ENCODE measurements at places on chromosomes 7 and 10.

- no peak for DNase-seq
These were observed 23.6 kb upstream of the VSIR start for GRCh38 chr10:71796749-71797405.

- no peak for DNase-seq
These were observed 658.2 kb downstream of the LRMDA start for GRCh38 chr10:76089556-76090180.

DNA sequence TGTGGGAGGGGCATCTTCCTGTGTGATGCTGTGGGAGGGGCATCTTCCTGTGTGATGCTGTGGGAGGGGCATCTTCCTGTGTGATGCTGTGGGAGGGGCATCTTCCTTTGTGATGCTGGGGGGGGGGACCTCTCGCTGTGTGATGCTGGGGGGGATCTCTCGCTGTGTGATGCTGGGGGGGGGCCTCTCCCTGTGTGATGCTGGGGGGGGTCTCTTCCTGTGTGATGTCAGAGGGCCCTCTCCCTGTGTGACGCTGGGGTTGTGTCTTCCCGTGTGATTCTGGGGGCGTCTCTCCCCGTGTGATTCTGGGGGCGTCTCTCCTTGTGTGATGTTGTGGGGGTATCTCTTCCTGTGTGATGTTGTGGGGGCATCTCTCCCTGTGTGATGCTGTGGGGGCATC lies 27.9 kb upstream of the DPYSL4 start:
- no peak for DNase-seq

DNA sequence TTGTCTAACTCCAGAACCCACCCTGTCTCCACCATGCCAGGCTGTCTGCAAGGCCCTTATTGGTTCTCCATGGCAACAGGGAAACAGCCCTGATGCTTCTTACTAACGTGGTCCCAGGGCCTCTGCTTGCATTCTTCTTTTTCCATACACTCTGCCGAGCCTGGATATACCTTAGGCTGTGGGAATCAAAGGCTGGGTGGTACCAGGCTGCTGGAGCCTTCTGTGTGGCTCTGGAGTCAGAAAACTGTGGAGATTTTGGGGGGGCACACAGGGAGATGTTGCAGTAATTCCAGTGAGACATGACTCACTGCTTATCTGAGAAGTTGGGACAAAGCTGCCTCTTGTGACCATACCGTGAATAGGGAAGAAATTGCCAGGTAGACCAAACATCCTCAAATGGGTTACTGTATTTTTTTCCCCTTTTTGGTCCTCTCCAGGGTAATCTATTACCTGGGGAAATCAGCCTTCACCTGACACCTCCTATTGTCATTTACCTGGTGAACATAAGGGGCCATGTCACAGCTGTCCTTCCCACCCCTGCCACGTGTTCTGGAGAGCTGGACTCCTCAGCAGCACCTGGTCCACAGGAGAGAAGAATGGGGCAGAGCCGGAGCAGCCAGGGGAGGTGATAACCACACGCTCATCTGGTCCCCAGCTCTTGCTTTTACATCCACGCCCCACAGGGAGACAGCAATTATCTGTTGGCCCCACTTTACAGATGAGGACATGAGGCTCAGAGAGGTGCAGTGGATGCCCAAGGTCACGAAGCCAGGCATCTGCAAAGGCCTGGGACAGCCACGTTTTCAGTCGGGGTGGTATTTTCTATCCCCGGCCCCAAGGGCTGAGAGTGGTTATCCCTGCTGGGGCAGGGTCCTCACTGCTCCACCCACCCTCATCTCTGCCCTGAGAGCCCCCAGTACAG lies 4.6 kb downstream of the CHST3 start:
- DNase-seq: no peak

GRCh38 chr7:16554518-16555236 lies 28.1 kb downstream of the LRRC72 start:
- no peak for DNase-seq

- DNase-seq: no peak
These were observed 70.5 kb upstream of the KCTD7 start for GRCh38 chr7:66558201-66558641.

- DNase-seq: no peak
These were observed 60.5 kb upstream of the BET1 start for GRCh38 chr7:94064541-94065191.

DNA sequence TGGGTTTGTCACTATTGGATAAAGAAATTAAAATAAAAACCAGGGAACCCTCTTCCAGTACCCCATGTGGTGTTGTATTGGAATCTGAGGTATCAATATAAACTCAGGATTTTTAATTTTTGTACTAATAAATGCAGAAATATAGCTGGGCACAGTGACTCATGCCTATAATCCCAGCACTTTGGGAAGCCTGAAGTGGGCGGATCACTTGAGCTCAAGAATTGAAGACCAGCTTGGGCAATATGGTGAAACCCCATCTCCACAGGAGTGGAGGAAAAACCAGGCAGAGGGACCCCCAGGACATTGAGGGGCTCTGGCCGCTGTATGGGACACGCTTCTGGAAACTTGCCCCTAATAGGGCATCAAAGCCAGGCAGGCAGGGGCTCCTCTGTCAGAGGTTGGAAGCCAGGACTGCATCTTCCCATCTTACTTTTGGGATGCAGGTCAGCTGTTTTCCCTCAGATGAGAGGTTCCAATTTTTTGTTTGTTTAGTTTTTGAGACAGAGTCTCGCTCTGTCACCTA lies 11.1 kb downstream of the ADIRF start:
- DNase-seq: no peak

DNA sequence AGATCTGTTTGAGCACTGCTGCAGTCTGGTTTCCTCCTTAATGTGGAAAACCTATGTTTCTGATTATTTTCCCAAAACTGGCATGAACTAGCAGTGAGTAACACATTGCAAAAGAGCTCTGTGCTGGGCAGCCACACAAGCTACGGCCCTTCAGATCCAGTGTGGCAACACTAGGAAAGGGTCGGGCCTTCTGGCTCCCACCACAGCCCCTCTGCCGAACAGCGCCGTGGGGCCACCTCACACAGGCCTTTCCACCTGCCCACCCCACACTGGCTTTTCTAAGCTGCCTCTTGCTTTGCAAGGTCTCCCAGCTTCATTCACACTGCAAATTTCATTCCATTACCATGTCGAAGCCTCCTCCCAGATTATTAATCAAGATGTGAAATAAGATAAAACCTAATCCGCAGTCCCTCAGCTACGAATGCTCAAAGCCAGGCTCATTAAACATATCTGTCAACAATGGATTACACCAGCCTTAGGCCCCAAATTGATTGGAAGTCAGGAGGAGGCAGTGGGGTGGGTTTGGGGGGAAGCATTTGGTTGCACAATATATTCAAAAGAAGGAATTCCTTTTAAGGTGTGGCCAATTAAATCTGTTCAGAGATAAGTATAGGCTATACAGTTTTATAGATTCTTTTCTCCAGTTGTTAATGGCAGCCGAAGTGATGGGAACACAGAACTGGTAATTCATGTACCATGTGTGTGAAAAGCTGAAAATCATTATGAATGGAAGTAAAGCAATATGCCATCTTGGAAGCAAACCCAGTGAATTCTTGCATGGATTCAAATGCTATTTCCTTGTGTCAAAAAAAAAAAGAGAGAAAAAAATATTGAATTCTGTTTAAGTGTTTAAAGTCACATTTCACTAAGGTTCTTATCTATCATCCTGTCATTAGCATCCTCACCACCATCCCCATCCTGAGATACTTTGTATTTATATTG lies 223.7 kb downstream of the MTERF1 start:
- no peak for DNase-seq

- DNase-seq: no peak
These were observed 149.6 kb downstream of the TCF7L2 start for GRCh38 chr10:113099431-113100183.

- no peak for DNase-seq
These were observed 113.0 kb downstream of the FOXP2 start for GRCh38 chr7:114527589-114527988.

DNA sequence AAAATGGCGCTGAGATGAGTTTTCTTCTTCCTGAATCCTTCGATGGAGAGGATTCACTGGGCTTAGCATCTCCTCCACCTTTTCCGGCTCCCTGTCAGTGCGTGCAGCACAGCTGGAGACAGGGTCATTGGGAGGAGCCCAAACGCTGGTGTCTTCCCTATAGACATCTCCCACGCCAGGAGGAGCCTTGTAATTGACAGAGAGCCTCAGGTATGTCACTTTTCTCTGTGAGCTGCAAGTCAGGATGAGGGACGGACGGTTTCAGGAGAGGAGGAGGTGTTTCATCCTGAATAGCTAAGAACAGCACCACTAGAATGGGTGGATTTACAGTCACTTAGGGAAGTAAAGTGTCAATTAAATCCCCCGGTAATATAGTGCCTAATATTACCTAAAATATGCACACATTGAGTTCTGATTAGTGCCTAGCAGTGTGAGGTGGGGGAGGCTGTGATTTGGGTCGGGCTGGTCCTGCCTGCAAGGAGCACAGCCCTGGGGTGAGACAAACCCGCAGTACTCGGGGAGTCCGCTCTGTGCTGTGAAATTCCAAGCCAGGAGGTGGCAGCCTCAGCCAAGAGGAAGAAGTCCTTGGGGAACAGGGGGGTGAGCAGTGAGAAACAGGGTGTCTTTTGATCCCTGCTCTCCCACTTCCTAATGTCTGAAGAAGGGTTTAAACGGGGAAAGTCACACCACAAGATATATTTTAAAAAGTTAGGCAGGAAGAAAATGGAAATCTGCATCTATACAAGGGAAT lies 28.2 kb downstream of the IL15RA start:
- DNase-seq: peak; percentile 11

GRCh38 chr10:28281726-28282315 lies 21.0 kb downstream of the MPP7 start:
- no peak for DNase-seq

GRCh38 chr7:123230603-123231002 lies 30.8 kb upstream of the SLC13A1 start:
- no peak for DNase-seq

- no peak for DNase-seq
These were observed 62.6 kb downstream of the PTPRN2 start for GRCh38 chr7:158524749-158525635.

- DNase-seq: no peak
These were observed 209.4 kb upstream of the KLF14 start for GRCh38 chr7:130943336-130943901.

DNA sequence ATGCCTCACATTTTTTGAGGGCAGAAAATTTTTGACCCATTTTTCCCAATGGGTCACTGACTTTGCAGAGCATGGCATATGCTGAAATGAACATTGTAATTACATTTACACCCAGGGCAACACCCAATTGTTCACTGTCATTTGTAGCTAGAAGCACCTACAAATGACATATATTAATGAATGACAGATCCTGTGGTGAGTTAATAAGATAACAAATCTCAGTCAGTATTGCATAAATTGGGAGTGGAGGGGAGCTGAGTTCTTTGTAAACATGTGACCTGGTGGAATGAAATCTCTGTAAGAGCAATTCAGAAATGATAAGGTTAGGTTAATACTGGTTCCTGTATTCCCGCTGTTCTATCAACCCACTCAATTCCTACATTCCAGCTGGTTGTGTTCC lies 255.1 kb upstream of the LRRN3 start:
- DNase-seq: no peak

DNA sequence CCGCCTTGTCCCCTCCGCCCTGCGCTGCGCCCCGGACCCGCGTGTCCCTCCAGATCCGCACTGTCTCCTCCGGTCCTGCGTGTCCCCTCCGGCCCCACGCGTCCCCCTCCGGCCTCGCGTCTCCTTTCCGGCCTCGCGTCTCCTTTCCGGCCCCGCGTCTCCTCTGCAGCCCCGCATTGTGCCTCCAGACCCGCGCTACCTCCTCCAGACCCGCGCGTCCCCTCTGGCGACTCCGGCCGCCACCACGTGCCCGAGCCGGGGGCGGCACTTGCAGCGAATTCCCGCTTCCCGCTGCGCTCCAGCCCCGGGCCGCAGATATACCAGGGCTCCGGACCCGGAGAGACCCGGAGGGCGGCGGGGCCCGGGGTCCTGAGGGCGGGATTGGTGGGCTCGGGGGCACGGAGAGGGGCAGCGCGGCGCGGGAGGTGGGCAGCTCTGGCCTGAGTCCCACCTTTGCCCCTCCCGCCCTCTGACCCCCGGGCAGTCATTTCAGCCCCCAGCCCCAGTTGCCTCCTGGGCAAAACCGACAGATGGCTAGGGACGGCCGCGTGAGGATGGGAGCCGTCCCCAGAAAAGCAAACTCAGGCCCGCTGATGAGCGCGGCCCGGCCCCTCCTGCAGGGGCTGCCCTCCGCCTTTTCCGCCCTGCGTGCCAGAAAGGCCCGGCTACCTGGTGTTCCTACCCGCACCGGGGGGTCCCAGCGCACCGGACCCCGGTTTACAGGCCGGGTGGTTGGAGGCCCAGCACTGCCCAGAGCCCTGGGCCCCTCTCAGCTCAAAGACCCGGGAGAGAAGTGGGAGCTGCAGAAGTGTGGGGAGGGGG lies 56.5 kb downstream of the RBM17 start:
- DNase-seq: no peak

- DNase-seq: no peak
These were observed 2.4 kb downstream of the GATA3 start for GRCh38 chr10:8056871-8057331.

DNA sequence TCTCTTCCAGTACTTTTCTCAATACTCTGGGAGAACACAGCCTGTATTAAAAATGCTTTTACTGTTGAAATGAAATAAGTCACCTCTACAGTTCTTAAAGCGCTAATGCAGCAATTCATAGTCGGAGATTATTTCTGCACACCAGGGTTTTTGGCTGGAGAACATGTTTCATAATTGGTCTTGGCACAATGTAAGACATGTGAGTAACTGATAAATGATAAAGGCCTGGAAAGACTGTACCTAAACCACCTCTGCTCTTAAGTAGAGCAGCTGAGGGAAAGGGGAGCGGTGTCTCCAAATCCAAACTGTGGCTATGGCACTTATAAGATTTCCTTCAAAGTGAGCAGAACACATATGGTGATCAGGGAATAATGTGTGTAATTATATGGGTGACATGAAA lies 390.3 kb upstream of the MBL2 start:
- DNase-seq: no peak

GRCh38 chr7:22660732-22661131 lies 66.3 kb upstream of the IL6 start:
- DNase-seq: no peak

GRCh38 chr7:74470504-74470903 lies 16.8 kb downstream of the GTF2IRD1 start:
- DNase-seq: no peak

GRCh38 chr10:48983648-48984351 lies 44.2 kb upstream of the LRRC18 start:
- DNase-seq: no peak

DNA sequence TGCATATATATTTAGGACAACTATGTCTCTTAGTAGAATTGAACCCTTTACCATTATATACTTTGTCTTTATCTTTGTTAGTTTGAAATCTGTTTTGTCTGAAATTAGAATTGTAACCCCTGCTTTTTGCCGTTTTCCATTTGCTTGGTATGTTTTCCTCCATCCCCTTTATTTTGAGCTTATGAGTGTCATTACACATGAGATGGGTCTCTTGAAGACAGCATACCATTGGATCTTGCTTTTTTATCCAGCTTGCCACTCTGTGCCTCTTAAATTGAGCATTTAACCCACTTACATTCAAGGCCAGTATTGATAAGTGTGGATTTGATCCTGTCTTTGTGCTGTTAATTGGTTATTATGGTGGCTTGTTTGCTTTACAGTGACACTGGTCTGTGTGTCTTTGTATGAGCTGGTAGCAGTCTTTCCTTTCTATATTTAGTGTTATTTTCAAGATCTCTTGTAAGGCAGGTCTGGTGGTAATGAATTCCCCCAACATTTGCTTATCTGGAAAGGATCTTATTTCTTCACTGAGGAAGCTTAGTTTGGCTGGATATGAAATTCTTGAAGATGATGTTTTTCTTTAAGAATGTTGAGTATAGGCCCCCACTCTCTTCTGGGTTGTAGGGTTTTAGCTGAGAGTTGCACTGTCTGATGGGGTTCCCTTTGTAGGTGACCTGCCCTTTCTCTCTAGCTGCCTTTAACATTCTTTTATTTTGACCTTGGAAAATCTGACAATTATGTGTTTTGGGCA lies 149.5 kb downstream of the AHR start:
- DNase-seq: no peak

All from stimulated activated CD4-positive, alpha-beta T cell treated with anti-CD3 and anti-CD28 coated beads, TNF-alpha, amount 100 ng/mL, for 1 hour (primary cell).